A549 treated with CpdA at 1 μM for 4 hours (cell line): ENCODE measurements at places on chromosomes 1 and 21. TPM values are rescaled to one million over a fixed set of nuclear protein-coding genes. Genes with fewer than 3 reads are reported as not detected.

The FOXD3 gene
- total RNA-seq, result 0.26 to 1.4 TPM (median 0.87 TPM) in 5 replicates

The LCE2C gene
- not detected in 5 replicates for total RNA-seq

The ZBTB8A gene
- total RNA-seq, result 2.9 to 3.9 TPM (median 3.4 TPM) in 5 replicates

The FCRL2 gene
- total RNA-seq, result not detected in 5 replicates

The MAP3K21 gene
- total RNA-seq, result 10.1 to 13.6 TPM (median 11.7 TPM) in 5 replicates
